ENCODE measurements at places on chromosomes 12 and 14.

GRCh38 chr12:99706736-99707473 is 59.4 kb downstream of the GARIN6 start:
- DNase-seq = no peak

- no peak for DNase-seq
Observed at GRCh38 chr12:59370933-59371332, 224.9 kb upstream of the SLC16A7 start.

DNA sequence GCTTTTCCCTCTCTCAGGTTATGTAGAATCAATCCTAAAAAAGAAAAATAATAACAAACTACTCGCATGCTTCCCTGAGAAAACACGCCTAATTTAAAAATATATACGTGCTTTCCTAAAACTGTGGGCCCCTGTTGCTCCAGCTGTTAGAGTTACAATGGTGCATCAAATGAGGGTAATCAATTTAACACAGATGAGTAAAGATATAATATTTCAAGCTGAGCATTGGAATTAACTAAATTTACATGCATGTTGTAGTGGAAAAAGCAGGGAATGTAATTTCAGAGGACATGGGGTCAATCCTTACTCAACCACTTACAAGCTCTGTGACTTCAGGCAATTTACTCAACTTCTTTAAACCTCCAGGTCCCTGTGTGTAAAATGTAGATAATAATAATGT is 22.4 kb upstream of the LGR5 start:
- DNase-seq = no peak

- no peak for DNase-seq
Observed at GRCh38 chr12:8014836-8015235, 17.7 kb upstream of the FOXJ2 start.

DNA sequence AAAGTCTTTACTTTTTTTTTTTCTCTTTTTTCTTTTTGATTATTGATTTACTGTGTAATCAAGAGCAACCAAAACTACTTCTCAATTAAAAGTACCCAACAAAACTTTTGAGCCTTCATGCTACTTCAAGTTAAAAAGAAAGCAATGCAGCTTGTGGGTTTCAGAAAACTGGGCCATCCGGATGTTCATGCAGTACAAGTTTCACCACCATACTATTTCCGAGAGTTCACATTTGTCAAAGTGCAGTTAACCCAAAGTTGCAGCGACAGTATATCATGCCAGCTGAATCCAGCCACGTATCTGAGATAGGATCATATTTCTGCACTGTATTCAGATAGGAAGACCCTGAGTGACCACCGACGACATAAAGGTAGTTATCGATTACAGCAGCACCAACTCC is 33.0 kb downstream of the KLHL28 start:
- DNase-seq = no peak

GRCh38 chr14:55245657-55246268 is 25.5 kb upstream of the FBXO34 start:
- no peak for DNase-seq

- DNase-seq = no peak
Observed at GRCh38 chr14:91008759-91009409, 51.6 kb downstream of the RPS6KA5 start.

DNA sequence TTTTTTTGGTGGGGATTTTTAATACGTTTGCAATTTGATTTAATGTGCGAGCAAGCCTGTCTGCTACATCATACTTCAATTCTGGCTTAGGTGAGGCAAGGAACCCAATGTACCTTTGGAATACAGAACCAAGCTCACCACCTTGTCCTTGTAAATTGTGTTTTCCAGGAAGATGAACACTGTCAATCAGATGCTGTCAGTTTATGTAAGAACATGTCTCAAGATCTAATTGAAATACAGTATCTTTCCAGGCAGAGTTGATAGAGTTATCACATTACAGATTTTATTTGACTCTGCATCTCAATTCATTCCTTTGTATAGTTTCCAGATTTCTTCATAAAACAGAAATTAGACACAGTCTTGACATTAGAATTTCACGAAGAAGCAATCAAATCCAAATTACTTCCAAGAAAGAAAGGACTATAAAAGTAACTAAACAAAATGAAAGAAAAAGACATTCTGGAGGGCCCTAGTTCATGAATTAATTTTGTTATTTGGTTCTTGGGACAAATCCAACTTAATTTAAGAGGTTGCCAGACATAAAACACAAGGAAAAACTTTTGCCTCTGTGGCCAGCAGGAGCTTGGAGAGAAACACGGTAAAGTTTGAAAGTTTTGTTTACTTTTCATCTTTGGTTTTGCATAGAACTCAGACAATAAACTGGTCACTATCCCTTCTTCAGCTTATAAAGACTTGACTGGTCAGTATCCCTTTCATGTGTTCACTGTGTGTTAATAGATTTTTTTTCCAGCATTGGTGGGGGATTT is 16.4 kb upstream of the MED13L start:
- no peak for DNase-seq

GRCh38 chr12:53045696-53046045 is 4.2 kb upstream of the TNS2 start:
- DNase-seq = no peak

- DNase-seq = no peak
Observed at GRCh38 chr14:53126731-53127130, 26.4 kb downstream of the DDHD1 start.

- DNase-seq = no peak
Observed at GRCh38 chr14:72643317-72643801, 250.5 kb downstream of the DPF3 start.

DNA sequence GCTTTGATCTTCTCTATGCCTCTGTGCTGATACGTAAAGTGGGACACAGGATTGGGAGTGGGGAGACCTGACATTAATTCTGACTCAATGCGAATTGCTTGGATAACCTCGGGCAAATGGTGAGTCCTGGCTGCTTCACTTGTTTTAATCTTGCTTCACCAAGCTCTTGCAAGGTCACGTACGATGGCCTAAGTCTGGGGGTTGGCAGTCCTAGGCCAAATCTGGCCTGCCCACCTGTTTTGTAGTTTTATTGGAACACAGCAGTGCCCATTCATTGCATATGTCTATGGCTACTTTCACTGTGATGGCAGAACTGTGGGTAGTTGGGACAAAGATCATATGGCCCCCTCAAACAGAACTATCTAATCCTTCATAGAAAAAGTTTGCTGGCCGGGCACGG is 13.4 kb downstream of the CLSTN3 start:
- no peak for DNase-seq

DNA sequence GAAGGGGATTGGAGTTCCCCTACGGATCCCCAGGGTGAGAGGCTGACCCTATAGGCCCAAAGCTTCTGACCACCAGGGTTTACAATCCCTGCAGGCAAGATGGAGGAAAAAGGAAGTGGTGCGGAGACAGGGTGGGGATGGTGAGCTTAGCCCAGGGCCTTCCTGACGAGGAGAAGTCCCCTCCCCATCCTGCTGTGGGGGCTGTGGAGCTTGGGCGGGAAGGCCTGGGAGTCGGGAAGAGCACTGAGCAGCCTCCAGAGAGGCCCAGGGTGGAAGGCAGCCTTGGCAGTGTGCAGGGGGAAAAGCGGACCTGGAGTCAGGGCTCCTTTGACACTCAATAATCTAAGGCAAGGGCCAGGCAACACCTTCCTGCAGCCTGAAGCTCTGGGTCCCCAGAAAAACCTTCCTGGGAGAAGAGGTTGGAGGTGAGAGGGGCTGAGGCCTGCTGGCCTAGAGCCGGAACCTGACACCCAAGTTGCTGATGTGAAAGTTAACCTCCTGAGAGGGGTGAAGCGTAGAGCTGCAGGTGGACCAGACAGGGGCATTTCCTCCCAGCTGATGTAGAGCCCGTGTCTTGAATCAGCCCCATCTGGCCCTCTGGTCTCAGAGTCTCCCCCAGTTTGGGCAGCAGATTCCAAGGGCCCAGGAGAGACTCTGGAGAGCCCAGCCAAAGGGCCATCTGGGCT is 6.0 kb downstream of the HDAC7 start:
- DNase-seq = no peak

- DNase-seq = no peak
Observed at GRCh38 chr12:113348849-113349536, 9.4 kb upstream of the PLBD2 start.

DNA sequence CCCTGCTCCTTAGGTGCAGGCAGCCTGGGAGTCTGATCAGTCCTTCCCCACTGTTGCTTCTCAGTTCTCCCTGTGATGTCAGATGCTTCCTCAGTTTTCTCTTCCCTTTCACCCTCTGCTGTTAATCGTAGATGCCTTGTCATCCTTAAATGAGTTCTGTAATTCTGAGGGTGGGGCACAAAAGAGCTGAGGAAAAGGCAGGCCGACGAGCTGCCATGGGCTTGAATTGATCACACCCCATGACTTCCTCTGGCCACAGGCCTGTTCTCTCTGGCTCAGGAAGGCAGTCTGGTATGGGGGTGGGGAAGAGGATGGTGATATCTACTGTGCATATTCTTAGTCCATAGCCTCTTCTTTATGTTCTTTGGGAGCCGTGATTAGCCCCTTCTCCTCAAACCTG is 5.2 kb upstream of the AP1G2 start:
- DNase-seq = no peak

DNA sequence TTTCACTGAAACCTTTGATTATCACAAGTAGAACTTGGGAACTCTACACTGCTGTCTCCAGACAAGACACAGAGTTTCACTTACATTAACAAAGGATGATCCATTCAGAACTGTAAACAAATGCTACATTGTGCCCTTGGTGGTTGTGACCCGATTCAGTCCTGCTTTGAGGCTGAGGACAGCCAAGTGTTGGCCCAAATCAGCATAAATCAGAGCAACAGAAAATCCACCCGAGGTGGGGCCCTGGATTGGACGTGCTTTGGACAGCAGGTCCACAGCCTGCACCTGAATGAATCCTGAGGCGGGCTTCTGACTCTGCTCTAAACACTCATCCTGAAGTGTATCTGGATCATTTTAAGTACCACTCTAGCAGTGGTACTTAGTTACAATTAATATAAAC is 68.8 kb downstream of the PPP2R5C start:
- no peak for DNase-seq

DNA sequence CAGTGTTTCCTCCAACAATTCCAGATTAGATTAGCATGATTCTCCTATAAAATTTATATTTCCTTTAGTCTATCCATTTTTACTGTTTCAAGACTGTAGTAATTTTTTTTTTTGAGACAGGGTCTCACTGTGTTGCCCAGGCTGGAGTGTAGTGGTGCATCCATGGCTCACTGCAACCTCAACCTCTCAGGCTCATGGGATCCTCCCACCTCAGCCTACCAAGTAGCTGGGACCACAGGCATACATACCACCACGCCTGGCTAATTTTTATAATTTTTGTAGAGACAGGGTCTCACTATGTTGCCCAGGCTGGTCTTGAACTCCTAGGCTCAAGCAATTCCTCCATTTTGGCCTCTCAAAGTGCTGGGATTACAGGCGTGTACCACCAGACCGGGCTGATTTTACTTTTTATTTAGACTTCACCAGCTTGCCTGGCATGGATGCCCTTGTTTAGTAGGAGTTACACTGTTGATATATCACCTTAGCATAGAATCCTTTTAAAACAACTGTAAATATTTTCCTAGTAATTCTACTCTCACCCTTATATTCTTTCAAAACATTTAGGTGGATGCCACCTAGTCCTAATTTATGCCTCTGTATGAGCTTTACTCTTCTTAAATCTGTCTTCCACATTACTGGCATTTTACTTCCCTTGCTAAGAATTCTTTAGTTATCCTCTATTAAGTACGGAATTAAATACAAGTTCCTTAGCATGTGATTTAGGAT is 55.8 kb upstream of the LIMA1 start:
- no peak for DNase-seq

GRCh38 chr12:65953631-65954030 is 129.3 kb downstream of the HMGA2 start:
- DNase-seq = no peak

DNA sequence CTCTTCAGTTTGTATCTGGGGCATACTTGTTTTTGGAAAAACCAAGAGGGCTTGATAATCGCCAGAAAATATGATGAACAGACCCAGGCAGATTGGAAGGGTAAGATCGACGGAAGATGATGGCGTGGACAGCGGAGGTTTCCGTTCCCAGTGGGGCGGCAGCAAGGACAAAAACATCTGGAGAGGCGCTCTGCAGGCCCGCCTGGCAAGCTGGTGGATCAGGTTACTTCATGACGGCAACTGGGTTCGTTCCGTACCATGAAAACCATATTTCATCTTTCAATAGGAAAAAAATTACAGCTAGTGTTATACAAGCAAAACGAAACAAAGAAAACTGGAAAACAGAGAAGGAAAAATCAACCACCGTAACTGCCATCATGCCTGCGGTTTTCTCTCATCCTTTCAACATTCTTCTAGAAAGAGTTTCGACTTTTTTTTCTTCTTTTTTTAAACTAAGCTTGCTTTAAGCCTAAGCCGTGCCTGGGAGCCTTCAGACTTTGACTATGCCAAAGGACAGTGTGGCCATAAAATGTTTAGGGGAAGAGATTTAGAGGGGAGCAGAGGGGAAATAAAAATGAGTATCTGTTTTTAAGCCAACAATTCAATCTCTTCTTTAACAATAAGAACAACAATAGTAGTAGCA is 210.5 kb downstream of the FOXN3 start:
- no peak for DNase-seq

GRCh38 chr12:82299319-82300025 is 58.7 kb downstream of the CCDC59 start:
- no peak for DNase-seq

- peak; percentile 59 for DNase-seq
Observed at GRCh38 chr12:47758834-47759690, at the start of gene RAPGEF3. TSS of gene RAPGEF3 (minus strand) at chr12:47758880. CDS start at chr12:47758556, 324 bp downstream.

- no peak for DNase-seq
Observed at GRCh38 chr14:93528884-93529558, 98.3 kb downstream of the UNC79 start.

DNA sequence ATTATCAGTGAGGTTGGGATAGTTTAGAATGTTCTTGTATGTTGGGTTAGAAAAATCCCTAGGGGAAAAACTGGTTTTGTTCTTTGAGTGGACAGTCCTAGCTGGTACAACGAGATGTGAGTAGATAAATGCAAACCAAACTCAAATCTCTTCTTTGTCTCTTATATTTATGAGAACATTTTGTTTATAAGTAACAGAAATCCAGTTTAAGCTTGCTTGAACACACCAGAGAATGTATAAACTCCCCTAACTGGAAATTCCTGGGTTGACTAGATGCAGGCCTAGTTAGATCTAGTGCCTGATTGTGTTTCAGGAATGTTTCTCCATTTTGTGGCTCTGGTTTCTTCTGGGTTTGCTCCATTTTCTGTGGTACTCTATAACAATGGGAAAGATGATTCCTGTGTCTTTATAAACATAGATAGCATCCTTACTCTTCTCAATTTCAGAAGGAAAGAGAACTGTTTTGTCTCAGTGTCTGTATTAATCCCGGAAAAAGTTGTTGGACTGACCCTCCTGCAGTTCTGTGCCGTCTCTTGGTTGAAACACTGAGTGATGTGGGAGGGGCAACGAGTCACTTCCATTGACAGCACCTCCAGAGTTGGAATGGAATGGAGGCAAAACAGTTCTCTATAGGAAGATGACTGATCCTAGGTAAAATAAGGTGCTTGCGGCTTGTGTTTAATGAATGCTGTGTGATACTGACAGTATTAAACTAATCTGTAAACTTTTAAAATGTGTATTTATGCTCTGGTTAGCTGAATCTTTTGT is 244.8 kb downstream of the TMTC2 start:
- DNase-seq = no peak

Data from amygdala (tissue), 56 donors.